Melanocyte of skin (primary cell): ENCODE measurements at places on chromosomes 6 and 20. TPM values are rescaled to one million over a fixed set of nuclear protein-coding genes. Genes with fewer than 3 reads are reported as not detected.

Gene GGTLC1
- not detected in 2 replicates for total RNA-seq

Gene KIF25
- under 0.01 TPM in 1 of 2 replicates, not detected in the other for total RNA-seq

Gene SRMS
- total RNA-seq = not detected in 2 replicates

Gene BTBD3
- total RNA-seq = 25.5 and 34.5 TPM in 2 replicates

Gene ZSCAN31
- total RNA-seq = 4.1 and 4.7 TPM in 2 replicates

Gene SERPINB1
- 15.1 and 32.0 TPM in 2 replicates for total RNA-seq

Gene C6orf120
- total RNA-seq = 33.0 and 40.1 TPM in 2 replicates

Gene OARD1
- total RNA-seq = 8.6 and 23.3 TPM in 2 replicates

Gene CLPSL1
- total RNA-seq = not detected in 2 replicates

Gene C6orf163
- total RNA-seq = 2.4 and 4.7 TPM in 2 replicates

Gene TOP1
- 10.0 and 13.8 TPM in 2 replicates for total RNA-seq

Gene LZTS3
- 1.3 and 1.4 TPM in 2 replicates for total RNA-seq

Gene PRDM13
- not detected in 2 replicates for total RNA-seq
